ENCODE measurements at places on chromosomes 4 and X.

- no peak for DNase-seq
These were observed 22.7 kb downstream of the KLF3 start for GRCh38 chr4:38686682-38687081.

DNA sequence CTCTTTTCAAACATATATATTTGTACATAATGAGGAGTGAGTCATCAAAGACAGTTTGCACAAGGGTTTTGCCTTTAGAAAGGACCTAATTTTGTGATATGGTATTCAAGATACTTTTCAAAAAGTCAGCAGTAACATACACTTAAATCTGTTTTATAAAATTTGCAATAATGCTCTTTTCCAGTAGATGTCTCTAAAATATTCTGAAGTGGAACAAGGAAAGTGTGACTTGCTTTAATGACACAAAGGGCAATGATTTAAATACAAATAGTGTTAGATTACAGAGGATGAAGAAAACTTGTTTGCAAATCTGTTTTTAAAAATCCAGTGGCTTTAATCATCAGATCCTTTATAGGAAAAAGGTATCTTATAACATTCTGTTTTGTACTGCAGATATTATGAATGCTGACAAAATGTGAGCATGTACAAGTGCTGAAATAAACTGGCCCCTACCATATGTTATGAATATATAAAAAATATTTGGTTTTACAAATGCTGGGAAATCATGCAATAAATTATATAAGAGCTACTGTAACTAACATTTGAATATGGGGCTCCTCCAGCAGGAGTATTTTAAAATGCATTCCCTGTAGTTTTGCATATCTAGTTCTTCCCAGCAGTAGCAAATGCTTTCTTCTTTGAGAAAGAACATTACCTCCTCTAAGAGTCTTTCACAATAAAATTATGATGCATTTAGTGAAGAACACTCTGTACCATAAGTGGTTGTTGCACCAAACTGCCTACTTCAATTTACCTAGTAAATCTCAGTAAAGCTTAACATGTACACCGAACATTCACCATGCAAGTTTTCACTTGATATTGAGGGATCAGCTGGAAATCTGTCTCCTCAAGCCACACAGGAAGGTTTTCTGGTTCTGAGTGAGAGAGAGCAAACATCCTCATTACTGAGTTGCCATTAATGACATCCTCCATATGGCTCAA, 20.2 kb downstream of the MMRN1 start:
- DNase-seq: no peak

DNA sequence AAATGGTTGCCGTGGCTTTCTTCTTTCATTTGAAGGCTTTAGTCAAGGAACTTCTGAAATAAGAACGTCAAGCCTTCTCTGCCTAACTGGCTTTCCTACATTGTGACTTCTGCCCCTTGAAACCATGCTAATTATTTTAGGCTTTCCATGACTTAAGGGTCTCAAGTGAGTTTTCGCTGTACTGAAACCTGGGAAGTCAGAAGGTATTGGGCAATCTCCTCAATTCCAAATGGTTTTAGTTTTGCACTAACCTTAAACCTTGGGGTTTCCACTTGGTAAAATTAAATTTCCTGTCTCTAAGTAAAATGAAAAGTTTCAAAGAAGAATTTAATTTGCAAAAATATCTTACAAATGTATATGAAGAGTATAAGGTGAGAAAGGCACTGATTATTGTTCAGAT, 73.8 kb downstream of the MBNL3 start:
- DNase-seq: no peak

GRCh38 chr4:2647403-2648158, 108.6 kb downstream of the TNIP2 start:
- DNase-seq: no peak

GRCh38 chr4:169655401-169655800, 35.0 kb downstream of the CLCN3 start:
- no peak for DNase-seq

GRCh38 chrX:531611-531936, 99.0 kb upstream of the SHOX start:
- DNase-seq: no peak

GRCh38 chr4:105130945-105131344, 15.7 kb upstream of the TET2 start:
- DNase-seq: no peak

DNA sequence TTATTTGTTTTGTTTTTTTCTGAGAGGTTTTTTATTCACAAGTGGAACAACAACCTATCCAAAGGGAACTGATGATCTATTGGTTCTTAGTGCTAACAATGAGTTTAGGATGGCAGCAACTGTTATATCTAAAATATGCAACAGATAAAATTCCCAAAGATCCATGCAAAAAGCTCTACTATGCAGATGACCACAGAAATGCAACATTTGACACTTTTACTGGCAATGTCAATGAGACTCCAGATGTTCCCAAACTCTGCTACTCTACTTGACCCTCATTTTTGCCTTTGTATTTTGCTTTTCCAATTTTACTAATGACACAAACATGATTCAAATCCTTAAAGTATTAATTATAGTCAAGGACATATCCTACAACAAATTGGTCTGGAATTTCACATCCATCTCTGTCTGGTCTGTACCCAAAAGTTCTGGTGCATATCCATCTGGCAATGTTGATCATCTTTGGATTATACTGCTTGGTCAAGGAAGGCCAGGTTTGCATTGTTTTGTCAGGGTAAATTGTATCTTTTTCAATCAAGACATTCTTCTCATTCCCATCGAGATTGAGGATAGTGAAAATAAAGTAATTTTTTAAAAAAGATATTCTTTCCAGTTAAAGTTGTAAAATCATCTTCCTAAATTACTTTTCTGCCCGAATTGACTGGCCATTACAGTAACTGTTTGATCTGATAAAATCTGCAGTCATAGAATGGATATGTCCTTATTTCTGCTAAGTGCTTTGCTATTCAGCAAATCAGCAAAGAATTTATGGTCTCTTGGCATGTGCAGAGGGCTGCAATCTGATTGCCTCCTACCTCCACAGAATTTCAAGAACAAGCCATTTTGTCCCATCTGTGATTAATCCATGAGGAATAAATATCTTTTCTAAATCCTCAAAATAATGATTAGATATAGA, 73.6 kb downstream of the FGFBP1 start:
- no peak for DNase-seq

DNA sequence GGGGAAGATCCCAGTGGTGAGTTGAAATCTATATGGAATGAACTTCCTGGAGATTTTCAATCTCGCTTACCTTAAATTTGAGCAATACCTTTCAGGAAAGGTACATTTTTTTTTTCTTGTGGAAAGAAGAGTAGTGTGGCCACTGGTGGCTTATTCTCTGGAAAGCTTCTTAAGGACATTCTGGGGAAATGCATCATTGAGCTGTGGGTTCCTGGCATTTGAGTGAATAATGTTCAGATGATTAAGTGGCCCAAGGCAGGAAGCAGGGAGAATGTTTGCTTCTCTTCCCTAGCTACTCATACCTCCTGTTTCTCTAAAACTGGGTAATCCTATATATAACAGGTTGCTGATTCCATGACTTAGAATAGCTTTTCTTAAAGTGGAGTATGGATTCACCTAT, 31.8 kb downstream of the STAG2 start:
- DNase-seq: no peak

DNA sequence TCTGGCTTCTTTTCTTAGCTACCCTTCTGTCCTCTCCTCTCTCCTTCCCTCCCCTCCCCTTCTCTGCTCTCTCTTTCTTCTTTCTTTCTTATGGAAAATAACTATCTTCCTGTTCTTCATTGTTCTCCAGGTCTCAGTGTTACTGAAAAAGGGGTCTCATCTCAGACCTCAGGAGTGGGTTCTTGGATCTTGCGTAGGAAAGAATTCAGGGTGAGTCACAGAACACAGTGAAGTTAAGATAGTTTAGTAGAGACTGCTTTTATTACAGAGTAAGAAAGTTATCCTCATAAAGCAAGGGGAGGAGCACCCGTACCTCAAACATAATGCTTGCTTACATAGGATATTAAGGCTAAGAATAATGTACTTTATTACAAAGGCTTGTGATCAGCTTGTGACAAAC, 31.8 kb upstream of the CWH43 start:
- no peak for DNase-seq

DNA sequence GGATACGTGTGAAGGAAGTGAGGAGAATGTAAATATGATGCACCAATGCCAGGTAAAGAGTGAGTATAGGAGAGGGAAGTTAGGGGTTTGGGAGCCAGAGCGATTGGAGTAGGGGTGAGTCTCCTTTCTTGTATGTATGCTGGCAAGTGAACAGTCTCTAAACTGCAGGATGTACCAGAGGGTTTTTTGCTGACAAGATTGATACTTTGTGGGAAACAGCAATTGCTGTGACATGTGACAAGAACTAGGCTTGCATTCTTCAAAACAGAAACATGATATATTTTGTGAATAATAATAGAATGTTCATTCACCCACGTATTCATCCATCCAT, 706 bp downstream of the CHIC1 start:
- DNase-seq: no peak

GRCh38 chr4:162341533-162341932, 177.7 kb upstream of the FSTL5 start:
- DNase-seq: no peak

GRCh38 chrX:9072281-9072680, 38.4 kb upstream of the FAM9B start:
- no peak for DNase-seq

DNA sequence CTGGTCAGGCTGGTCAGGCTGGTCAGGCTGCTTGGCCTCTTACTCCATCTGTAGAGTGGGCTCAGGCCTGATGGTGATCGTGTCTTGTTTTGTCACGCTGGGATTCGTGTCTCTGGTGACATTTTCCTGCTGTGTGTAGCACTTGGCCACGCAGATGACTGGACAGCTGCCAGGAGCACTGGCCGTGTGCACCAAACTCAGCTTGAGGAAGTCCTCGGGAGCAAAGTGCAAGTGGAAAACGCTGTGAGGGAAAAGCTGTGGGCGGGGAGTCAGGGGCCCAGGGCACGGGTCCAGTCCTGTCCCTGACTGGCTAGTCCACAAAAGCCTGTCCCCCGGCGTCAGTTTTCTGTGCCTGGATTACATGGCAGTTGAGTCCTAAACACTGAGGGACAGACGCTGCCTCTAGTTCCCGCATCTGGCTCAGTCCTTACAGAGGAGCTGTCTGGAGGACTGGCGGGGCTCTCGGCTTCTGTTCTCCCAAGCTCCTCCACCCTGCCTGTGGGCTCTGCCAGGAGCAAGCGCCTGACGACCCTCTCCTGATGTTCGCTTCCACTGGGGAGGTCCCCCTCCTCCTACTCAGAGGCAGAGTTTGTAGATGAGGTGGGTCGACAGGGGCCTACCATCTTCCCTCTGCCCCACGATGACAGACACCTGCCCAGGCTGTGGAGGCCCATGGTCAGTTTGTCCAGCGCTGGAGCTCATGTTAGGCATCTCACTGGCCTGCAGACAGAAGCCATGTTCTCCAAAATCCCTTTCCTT, 35.9 kb upstream of the GRPEL1 start:
- DNase-seq: no peak

GRCh38 chr4:22514001-22514400, 1.9 kb downstream of the ADGRA3 start:
- DNase-seq: no peak

GRCh38 chr4:152063621-152064240, 302.9 kb upstream of the GATB start:
- peak; percentile 51 for DNase-seq

- DNase-seq: peak; percentile 57
These were observed 646 bp downstream of the TIGD4 start for GRCh38 chr4:152778656-152779512.

- DNase-seq: no peak
These were observed 128.6 kb downstream of the SLC39A8 start for GRCh38 chr4:102216666-102217065.

- no peak for DNase-seq
These were observed 173.9 kb downstream of the MGST2 start for GRCh38 chr4:139839403-139840031.

DNA sequence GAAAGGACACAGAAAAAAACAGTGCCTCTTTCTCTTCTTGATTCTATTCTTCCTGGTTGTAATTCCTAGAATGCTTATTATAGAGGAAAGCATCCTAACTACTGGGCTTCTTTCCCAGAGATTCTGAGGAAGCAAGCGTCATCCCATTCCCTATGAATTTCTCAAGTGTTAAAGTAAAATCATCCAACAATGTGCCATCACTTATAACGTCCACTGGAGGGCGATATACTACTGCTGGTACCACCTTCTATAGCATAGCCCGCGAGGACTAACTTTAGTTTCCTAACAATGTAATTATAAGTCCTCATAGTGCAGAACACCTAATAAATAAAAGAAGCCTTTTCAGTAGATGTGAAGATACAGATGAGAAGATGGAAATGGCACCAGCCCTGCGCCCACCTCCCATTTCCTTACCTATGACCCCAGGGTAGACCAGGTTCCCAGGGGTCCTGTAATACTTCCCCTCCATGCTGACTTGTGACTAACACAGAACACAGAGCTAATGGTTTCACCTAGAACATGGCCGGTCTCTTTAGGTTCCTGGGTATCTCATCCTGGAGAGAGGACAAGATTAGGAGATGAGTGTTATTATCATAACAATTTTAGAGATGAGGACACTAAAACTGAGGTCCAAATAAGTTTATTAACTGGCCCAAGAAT, 4.2 kb downstream of the CENPVL3 start:
- no peak for DNase-seq

GRCh38 chr4:182893047-182893446, 24.1 kb downstream of the DCTD start:
- no peak for DNase-seq

DNA sequence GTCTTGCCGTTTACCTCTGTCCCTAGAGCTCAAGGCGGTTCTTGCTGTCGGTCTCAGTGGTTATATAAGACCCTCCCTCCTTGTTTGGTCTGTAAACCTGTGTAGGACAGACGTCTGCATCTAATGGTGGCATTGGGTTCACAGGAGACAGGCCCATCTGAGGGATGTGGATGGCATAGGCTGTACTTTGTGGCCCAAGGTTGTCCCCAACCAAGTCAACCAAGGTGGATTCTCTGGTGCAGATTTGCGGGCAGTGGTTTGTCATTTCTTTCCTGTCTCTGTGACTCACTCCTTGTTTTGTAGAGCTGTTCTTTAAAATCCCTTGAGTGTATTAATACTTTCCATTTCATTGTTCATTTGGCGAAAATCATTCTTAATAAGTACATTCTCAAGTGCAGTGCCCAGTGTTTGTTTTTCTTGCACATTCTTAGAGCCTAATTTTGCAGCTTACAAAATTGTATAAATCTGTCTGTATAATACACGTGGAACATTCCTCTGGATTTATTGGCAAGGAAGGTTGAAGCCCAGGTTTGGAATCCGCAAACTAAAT, 68.0 kb upstream of the TLR2 start:
- peak; percentile 80 for DNase-seq

DNA sequence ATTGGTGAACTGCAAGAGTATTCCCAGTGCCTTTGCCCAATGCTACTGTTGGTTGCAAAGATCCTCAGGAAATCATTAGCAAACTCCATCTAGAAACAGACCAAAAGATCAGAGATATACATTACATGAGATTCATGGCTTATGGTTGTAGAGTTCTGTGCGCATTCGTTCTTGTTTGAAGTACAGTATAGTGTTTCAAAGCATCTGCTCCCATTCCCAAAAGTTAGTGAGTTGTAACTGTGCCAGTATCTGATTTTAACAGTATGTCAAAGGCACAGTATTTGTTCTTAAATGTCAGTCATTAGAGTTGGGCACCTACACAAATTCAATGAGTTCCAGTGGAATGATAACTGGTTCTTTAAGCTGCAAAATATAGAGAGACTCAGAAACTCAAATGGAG, 314.7 kb upstream of the ATOH1 start:
- no peak for DNase-seq

GRCh38 chr4:142353149-142353738, 492.9 kb downstream of the INPP4B start:
- DNase-seq: no peak

GRCh38 chr4:624705-625590, at the start of gene PDE6B:
TSS of gene PDE6B (plus strand) at chr4:625573. CDS start at chr4:625627, 54 bp downstream.
- no peak for DNase-seq
